ENCODE measurements at places on chromosomes 2 and 18. TPM values are rescaled to one million over a fixed set of nuclear protein-coding genes. Genes with fewer than 3 reads are reported as not detected.

CPLX4 gene
- total RNA-seq = not detected

- DNase-seq = no peak
Measured at GRCh38 chr2:101197215-101197745, 46.1 kb upstream of the TBC1D8 start.

DNA sequence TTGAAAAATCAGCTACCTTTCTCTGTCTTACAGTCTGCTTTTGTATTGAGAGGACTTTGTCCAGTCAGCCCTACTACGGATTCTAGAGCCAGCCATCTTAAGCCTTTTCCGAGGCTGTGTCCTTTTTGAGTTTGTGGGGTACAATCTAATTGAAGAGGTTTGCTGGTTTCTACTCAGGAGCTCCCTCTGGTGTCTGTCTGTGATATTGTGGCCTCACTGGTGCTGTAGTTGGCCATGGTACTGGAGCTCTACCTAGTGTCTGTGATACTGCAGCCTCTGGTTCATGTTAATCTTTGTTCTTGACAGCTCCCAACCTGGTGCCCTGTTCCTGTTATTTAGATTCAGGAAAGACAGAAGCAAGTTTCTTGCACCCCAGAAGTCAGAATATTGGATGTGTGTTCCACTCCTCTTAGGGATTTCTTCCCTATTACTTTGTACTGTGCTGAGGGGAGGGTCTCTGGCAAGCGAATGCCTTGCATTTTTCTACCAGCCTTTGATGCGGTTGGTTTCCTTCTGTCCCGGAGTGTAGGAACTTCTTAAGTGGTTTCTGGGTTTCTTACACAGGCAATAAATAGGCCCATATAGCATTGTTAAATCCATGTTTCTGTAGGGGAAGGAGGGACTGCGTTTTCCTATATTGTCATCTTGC, 78.5 kb downstream of the ACSL3 start:
- DNase-seq = peak; percentile 37

CCDC141 gene
- total RNA-seq = 30.6 TPM

DNA sequence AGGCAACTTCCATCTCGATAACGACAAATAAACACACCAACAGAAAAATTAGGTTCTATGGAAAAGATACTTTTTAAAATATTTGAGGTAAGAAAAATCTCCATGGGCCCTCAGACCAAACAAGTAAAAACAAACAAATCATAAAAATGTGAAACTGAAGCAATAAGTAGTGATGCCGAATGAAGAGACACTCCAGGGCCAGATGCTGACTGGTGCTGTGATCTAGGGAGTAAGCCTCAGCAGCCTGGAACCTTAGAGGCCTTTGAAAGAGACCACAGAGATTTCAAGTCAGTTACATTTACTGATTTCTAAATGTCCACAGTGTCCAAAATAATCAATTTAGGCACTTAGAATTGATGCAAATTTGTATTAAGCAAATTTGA, 1144.7 kb downstream of the CNTNAP5 start:
- no peak for DNase-seq

FAHD2A gene
- total RNA-seq = 27.5 TPM

GRCh38 chr2:215419113-215419512, 16.8 kb downstream of the FN1 start:
- no peak for DNase-seq

FBXO15 gene
- total RNA-seq = 1.0 TPM

GRCh38 chr18:78979056-78979729, 425 bp upstream of the SALL3 start:
- DNase-seq = no peak

GNLY gene
- 45.1 TPM for total RNA-seq

GRCh38 chr2:233451950-233452349, 97.7 kb downstream of the DGKD start:
- DNase-seq = no peak

GRCh38 chr18:3384664-3385563, 65.1 kb upstream of the TGIF1 start:
- DNase-seq = no peak

NRP2 gene
- 0.19 TPM for total RNA-seq

DNA sequence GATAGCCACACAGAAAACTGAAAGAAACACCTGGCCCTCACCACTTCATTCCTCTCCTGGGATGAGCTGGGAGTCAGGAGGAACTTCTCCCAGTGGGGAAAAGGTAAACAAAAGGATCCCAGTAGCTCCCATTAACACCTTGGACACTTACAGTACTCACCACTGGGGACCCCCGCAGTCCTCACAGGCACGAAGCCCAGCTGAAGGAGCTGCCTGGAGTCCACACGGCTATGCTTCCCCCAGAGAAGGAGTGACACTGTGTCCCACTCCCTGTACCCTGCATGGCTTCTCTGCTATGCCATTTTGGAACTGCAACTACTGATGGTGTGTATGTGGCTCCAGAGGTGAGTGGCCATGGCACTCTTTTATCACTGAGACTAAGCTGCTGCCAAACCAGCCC, 1565.1 kb downstream of the LRP1B start:
- DNase-seq = no peak

CD207 gene
- total RNA-seq = 0.25 TPM

GRCh38 chr2:129906139-129906860, 73.2 kb upstream of the RAB6C start:
- DNase-seq = no peak

Measured in CD4-positive, alpha-beta T cell (primary cell).